ENCODE measurements at places on chromosomes 7 and 10.

GRCh38 chr10:128539510-128540127, 413.4 kb upstream of the MKI67 start:
- no peak for DNase-seq

- no peak for DNase-seq
These were observed 41.1 kb downstream of the CXCL12 start for GRCh38 chr10:44343843-44344242.

DNA sequence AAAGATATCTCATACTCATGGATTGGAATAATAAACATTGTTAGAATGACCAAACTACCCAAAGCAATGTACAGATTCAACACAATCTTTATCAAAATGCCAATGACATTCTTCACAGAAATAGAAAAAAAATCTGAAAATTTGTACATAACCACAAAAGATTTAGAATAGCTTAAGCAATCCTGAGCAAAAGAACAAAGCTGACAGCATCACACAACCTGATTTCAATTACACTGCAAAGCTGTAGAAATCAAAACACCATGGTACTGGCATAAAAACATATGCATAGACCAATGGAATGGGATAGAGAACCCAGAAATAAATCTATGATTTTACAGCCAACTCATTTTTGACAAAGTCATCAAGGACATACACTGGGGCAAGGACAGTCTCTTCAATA, 130.0 kb upstream of the TMEM72 start:
- no peak for DNase-seq

GRCh38 chr10:82041018-82041417, 166.0 kb downstream of the NRG3 start:
- no peak for DNase-seq

GRCh38 chr10:110774069-110775019, 97.4 kb upstream of the PDCD4 start:
- peak; percentile 92 for DNase-seq

DNA sequence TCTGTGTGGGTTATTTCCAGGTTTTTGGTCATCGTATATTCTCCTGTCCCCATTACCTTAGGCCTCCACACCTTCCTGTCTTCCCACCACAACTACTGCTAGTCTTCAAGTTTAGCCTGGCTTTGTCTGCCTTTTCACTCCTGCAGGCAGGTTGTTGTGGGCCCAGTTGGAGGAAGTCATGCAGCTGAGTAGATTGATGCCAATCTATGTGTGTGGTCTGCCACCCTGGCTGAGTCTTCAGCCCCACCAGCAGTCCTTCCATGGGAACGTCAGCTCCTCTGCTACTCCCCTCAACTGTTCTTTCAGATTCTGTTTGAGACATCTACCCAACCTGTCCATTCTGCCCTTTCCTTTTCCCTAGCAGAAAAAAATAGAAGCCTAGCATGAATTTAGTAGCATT, 6.3 kb downstream of the RINT1 start:
- no peak for DNase-seq

DNA sequence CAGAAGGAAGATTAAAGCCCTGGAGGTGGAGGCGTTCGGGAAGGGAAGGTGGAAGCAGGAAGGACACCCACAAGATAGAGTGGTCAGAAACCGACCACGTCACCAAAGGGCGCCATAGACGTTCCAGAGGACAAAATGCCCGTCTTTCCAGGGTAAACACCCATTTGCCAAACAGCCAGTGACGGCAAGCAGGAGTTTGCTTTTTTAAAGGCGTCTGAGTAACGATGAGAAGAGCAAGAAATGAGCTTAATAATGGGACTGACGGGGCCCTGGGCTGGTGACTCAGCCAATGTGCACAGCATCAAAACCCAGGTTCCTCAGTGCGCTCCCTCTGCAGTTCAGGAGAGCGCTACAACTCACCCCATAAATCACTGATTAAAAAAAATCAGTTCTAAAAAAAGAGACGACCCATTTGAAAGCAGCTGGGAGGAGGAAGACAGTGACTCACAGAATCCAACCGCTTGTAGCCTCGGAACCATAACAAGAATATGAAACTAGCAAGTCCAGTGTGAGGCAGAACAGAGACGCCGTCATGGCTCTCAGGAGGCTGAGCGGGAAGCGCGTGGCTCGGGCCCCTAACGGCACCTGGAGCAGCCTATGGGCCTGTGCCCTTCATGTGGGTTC, 5.9 kb downstream of the DIP2C start:
- peak; percentile 98 for DNase-seq

GRCh38 chr7:96546426-96546825, 163.2 kb downstream of the SEM1 start:
- DNase-seq: no peak

- no peak for DNase-seq
These were observed 232.9 kb upstream of the CCDC6 start for GRCh38 chr10:60139290-60139689.

GRCh38 chr7:111775206-111775605, 212.9 kb upstream of the IMMP2L start:
- DNase-seq: no peak

GRCh38 chr10:124923684-124924083, 18.2 kb upstream of the ZRANB1 start:
- DNase-seq: no peak

- no peak for DNase-seq
These were observed 77.1 kb downstream of the GRID1 start for GRCh38 chr10:86289577-86289868.

DNA sequence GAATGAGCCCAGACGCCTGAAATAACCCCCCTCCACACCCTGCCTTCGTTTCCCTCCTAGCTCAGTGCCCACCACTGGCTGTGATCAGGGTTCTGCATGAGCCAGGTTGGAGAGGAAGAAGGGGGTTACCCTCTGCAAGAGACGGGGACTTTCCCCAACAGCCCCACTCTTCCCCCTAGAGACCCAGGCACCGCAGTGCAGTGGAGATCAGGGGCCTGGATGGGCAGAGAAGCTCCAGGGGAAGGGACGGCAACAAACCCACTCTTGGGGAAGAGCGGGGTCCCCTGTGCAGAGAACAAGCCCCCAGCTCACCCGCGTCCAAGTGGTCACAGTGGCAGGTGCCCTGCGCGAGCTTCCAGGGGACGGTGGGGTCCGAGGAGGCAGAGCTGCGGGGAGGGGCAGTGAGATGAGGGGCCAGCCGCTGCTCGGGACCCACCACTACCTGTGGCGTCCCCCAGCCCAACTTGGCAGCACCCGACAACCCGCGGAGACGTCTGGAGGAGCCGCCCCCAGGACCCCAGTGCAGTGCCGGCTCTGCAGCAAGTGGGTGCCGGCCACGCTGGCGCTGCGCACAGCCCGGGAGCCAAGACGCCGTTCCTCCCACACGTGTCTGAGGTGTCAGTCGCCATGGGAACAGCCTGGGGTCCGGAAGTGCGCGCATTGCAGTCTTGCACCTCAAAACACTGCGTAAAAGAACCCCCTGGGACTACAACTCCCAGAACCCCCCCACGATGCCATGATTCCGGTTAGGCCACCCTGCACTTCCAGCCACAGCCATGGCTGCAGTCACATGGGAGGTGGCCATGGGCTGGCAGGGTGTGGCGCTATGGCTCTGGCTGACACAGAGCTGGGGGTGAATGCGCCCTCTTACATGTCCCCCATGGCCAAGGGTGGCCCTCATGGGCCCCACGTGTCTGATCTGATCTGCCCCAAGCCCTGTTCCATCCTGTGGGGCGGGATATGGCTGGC, 45.8 kb upstream of the WIPI2 start:
- peak; percentile 37 for DNase-seq

DNA sequence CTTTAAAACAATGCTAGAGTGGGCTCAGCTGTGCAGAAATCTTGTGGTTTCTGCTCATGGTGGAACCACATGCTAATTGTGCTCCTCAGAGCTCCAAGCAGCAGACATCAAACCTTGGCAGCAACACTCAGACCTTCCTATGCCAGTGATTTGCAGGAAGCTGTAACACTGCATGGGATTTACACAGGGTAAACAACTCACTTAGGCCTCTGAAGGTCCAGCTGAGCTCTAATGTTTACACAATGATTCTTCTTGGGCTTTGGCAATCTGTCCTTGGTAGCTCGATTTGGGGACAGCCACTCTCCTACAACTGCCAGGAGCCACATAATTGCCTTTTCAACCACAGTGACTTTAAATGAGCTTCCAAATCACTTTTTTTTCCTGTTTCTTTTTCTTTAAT, 97.7 kb upstream of the PDLIM1 start:
- no peak for DNase-seq

GRCh38 chr10:12657489-12657888, 308.1 kb downstream of the CAMK1D start:
- DNase-seq: no peak

GRCh38 chr10:48820231-48820630, 119.4 kb downstream of the LRRC18 start:
- no peak for DNase-seq

DNA sequence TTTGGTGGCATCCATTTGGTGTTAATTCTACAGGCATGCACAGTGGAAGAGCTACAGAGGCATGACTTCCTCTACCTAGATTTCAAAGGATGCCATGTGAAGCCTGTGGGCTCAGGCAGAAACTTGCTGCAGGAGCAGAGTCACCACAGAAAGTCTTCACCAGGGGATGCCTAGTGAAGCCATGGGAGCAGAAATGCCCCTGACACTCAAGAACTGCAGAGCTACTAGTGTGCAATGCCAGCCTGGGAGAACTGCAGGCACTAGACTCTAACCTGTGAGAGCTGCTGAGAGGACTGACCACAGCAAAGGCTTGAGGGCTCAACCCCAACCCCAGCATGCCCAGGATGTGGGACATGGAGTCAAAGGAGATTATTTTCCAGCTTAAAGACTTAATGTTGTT, 3.9 kb downstream of the OR9A2 start:
- no peak for DNase-seq

- DNase-seq: no peak
These were observed 61.1 kb downstream of the FAM13C start for GRCh38 chr10:59301067-59301754.

DNA sequence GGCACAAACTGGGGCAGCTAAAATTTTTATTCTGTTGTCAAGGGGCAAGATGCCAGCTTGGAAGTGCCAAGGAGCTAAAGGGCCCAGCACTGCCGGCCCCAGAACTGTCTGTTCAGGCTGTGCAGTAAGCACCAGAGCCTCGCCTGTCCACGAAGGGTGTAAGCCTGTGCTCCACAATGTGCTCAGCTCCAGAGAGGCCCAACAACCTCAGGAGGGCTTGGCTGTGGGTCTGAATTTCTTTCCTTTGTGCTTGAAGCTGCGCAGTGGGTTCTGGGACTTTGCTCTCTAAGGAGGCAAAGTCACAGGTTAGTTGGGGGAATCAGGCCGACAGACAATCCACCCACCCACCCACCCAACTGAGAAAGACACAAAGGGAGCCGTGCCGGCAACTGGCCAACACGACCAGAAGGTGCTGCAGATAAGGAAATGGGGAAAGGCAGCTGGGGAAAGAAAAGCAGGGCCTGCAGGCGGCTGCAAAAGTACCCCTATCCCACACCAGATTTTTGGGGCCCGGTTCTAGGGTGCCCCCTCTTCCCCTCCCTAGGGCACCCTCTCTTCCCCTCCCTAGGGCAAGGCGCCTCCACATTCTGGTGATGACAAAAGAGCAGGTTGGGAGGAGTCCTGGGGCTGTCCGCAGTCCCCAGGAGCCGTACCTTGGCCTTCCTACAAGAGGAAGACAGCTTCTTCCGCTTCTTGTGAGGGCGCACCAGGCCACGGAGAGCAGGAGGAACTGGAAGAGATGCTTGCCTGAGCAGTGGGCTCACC, 7.7 kb downstream of the DDX56 start:
- DNase-seq: no peak

GRCh38 chr7:157388301-157388700, 51.5 kb downstream of the DNAJB6 start:
- DNase-seq: no peak

DNA sequence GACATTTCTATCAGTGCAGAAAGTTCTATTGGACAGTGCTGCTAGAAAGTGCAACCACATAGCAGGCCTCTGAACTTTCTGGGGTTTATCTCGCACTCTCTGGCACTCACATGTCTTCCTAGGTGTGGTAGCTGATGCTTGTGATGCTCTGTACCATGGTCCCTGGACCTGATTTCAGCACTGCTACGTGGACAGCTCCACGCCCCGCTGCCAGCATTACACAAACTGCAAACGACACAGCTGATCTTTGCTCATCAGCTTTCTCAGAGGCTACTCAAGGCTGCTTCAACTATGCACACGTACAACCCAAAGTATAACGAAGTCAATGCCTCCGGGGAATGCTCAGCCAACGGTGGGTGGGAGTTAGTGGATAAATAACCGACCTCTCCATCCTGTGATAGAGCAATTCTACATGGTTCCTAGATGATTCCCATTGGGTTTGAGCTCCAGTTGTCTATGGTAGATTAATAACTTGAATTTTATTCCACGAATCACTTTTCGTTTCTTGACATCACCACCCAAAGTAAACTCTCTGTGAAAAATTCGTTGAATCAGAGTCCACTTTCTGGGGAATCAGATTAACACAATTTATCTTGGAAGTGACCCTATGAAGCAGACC, 302.5 kb downstream of the ACTR3B start:
- DNase-seq: no peak

DNA sequence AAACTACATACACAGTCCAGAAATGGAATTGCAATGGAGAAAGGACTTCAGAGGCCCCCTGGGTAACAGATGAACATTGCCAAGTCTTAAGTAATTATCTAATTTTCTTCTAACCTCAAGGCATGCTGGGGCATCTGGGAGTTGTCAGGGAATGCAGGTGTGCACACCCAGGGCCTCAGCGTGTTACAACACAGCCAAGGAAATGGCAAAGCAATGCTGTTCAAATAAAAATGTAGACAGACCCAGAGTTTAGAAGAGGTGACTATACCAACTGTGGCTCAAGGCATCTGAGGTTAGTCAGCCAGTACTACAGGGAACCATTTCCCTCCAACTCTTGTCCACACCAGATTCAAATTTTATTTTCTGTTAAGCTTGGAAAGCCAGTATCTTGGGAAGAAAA, 73.6 kb downstream of the CCDC3 start:
- DNase-seq: no peak

GRCh38 chr7:49766966-49767365, 6.5 kb upstream of the VWC2 start:
- no peak for DNase-seq

DNA sequence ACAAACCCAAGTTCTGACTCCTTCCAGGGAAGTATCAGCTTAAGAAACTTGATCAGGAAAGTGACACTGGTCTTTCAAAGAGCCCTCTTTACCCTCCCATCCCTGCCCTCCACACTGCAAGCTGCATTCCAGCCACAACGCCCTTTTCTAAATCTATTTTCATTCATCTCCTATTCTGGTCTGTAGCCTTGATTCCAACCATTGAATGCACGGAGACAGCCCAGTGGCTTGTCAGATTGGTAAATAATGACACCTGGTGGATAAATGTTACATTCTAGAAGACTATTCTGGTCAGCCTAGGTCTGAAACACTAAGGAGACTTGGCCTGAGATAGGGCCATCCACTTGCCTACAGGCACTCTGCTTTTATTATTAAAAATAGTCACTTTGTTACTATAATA, 20.9 kb downstream of the MORN4 start:
- DNase-seq: peak; percentile 70

DNA sequence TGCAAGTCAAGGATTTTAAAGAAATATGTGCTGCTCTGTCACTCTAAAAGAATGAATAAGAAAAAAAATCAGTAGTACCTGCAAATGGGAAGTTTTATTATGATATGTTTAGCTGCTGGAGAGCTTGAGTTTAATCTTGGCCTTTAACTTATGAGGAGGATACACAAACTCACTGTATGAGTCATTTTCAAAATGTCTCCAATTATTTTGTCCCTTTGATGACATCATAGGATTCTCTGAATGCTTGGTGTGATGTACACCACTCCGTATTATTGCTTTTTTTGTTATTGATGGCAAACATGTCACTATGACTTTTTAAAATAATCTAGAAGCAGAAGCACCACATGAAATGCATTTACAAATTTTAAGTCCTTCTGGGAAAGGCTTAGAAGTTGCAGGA, 125.8 kb downstream of the RALA start:
- peak; percentile 85 for DNase-seq

GRCh38 chr10:86363184-86363832, 3.3 kb downstream of the GRID1 start:
- DNase-seq: peak; percentile 33

All from GM23248 (cell line).